ENCODE measurements at places on chromosomes 1 and 21.
A peak's percentile ranks its signal among the peaks of the same experiment; 100 is the strongest.

- no peak for DNase-seq
Observed at GRCh38 chr21:37921091-37921490, 4.8 kb upstream of the KCNJ6 start.

GRCh38 chr1:97488530-97488929 is 432.3 kb downstream of the DPYD start:
- no peak for DNase-seq

DNA sequence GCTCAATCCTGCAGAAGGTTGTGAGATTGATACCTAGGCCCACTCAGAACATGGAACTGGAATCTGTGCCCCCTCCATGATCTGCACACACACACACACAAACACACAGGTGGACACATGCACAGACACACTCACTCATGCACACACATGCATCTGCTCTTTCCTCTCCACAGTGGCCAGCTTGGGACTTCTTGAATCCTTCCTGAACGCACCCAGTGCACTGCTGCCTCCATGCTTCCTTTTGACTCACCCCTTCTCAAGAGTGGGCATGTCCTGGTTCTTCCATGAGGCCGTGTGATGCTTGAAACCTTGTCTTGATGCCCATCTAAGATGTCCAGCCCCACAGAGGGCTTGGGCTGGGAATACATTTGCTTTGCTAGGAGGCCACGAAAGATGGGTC is 25.4 kb upstream of the TENT5C start:
- no peak for DNase-seq

DNA sequence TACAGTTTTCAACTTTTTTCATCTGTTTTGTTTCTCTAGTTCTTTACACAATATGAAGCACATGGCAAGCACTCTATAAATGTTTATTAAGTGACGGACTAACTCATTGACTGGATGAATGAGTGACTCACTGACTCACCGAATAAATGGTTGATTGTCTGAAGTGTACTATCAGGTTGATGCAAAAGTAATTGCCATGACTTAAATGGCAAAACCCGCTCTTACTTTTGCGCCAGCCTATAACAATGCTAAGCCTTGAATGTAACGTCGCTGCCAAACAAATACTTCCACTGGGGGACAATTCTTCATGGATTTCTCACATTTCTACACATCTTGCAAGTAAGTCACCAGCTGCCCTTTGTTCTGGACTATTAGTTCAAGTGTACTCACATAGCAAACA is 109.0 kb upstream of the KCTD3 start:
- DNase-seq, result no peak

DNA sequence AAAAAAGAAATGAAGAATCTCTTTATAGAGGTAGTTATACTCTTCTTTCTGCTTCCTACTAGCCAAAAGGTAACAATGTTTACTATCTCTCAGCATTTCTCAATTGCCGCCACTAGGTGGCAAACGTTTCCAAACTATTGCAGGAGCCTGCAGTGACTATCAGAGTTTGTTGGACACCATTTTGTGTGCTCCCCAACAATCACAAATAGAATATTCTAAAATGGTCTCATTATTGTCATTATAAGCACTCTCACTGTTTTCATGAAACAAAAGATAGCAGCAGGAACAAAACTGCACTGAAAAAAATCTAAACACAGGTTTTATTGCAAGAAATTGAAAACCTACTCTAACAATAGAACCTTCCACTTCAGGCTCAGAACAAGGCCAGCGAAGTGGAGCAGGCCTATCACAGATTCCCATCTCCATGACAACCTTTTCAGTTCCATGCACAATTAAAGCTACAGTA is 83.9 kb upstream of the PLPPR4 start:
- DNase-seq, result peak; percentile 66

- no peak for DNase-seq
Observed at GRCh38 chr1:174812016-174812415, 187.7 kb upstream of the CACYBP start.

- no peak for DNase-seq
Observed at GRCh38 chr1:20328201-20328600, 37.5 kb downstream of the VWA5B1 start.

DNA sequence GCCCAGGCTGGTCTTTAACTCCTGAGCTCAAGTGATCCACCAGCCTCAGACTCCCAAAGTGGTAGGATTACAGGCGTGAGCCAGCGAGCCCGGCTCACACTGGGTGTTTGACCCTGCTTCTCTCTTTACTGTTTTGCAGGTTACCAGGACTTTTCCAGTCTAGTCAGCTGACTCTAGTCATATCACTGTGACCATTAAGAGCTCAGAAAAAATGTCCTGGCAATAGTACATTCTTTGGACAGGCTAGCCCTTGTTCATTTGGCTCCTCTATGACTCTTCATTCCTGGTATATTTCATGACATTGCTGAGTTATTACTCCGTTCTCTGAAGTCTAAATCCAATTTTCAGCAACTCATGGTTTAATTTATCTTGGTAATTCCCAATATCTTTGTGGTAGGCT is 8.0 kb upstream of the CA6 start:
- DNase-seq, result no peak

DNA sequence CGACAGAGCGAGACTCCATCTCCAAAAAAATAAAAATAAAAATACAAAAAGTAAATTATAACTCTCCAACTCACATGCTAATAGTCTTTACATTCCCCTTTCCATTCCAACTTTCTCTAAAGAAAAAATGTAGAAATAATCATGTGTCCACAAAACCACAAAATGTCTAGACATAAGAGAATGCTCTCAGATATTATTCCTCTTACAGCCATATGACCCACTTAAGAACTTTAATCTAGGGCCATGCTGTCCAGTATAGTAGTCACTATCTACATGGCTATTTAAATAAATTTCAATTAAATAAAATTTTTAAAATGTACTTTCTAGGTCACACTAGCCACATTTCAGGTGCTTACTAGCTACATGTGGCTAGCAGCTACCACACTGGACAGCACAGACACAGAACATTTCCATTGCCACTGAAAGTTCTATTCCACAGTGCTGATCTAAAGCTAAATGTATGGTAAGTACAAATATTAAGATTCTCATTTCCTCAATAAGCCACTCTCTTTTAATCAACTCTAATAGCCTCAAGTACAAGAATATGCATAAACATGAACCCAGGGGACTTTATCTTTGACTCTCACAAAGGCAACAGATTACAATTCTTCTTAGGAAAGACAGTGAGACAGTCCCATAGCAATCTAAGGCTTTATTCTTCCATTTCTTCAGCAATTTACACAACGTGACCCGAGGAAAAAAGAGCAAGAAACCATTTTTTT is 138.6 kb downstream of the RERE start:
- no peak for DNase-seq

- no peak for DNase-seq
Observed at GRCh38 chr1:54716299-54717047, 812 bp downstream of the TTC4 start.

DNA sequence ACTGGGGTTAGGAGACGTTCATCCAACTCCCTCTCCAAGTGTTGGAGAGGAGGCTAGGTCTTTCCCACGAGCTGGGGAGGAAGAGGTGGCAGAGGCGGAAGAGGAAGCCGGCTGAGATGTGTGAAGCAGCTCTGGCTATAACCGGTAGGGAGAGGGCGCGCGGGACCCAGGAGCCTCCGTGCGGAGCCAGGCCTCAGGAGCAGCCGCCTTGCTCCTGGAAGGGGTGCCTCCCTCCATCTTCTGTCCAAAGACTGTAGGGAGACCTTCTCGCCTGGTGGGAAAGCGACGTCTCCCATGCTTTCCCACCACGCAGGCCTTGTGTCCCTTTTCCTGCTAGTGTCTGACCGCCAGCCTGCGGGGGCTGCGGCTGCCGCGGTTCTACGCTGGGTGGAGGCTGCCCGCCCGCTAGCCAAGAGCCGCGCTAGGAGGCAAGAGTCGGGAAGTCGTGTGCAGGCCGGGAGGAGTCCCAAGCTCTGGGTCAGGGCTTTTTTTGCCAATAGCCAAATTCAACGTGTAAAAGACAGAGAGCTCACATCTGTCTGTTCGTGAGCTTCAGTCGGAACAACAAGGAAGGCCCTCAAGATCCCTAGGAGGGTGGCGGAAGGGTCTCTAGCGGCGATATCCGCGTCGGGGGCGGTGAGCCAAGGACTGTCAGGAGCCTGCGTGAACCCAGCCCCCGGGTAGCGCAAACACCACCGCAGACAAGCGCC is 8.4 kb upstream of the NBPF11 start:
- no peak for DNase-seq

DNA sequence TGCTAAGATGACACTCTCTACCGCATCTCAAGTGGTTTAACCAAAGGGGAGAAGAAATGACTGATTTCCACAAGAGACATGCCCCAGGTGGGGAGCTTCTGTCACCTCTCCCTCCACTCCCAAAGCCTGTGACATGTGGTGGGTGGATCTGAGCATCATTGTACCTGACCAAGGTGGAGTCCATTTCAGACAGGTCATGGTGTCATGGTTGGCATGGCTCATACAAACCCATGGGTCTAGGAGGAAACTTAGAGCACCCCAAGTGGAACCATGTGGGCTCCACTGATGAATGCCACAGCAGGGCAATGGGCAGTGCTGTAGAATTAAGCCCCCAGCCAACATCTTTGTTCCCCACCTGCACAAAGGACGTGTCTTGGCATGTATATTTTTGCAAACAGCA is 131.5 kb upstream of the EDN2 start:
- no peak for DNase-seq

DNA sequence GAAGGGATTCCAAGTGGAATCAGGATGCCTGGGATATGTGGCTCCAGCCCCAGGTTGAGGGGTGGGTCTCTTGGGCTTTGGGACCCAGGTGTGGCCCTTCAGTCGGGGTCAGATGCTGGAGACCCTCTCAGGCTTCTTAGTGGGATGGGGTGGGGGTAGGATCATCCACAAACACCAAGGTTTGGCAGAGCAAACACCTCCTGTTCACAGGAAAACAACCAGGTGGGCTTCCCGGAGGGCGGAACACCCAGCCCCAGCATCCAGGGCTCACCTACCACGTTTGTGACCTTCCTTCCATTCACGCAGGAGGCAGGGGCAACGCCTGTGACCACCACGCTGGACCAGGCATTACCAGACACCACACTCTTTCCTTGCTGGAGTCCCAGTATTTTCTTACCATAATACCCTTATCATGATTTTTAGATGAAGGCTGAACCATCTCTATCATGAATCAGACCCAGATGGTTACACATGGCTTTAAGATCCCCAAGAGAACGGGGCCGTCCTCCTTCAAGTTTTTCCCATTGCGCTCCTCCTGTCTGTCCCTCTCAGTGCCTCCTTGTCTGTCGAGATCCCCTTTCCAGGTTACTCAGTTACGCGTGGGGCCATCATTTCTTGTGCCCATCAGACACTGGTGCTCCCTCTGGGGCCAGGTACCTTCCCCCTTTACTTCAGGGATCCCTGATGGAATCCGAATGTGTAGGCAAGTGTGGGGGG is 428.2 kb downstream of the NPHP4 start:
- no peak for DNase-seq

GRCh38 chr1:9135073-9135836 is 6.4 kb upstream of the GPR157 start:
- DNase-seq, result peak; percentile 23

GRCh38 chr21:38989745-38990423 is 184.2 kb downstream of the ETS2 start:
- no peak for DNase-seq

GRCh38 chr1:119827010-119827409 is 15.8 kb upstream of the REG4 start:
- DNase-seq, result no peak

DNA sequence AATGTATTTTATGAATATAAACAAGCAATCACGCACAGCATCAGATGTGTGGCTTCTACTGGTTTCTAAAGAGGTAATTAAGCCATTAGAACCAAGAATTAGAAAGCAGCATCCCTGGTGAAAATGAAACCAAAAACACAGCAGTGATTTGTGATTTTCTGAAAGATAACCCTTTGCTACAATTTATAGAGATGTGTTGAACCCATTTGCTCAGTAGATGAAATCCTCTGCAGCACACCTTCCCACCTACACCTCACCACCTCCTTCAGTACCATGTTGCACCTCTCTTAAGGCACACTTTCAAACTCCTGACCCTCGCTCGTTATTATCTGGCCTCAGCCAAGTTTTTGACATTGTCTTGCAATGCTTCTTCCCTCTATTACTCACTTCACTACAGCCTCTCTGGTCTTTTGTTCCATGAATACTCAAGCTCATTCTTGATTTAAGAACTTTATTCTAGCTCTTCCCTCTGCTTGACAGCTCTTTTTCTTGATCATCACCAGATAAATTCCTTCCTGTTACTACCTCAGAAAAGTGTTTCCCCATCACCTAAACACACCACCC is 38.6 kb downstream of the NSL1 start:
- DNase-seq, result no peak

GRCh38 chr1:95094923-95095322 is 22.2 kb upstream of the ALG14 start:
- no peak for DNase-seq

- DNase-seq, result no peak
Observed at GRCh38 chr1:118201524-118201923, 16.5 kb upstream of the SPAG17 start.

GRCh38 chr21:35509001-35509704 is 460.1 kb upstream of the RUNX1 start:
- DNase-seq, result no peak

DNA sequence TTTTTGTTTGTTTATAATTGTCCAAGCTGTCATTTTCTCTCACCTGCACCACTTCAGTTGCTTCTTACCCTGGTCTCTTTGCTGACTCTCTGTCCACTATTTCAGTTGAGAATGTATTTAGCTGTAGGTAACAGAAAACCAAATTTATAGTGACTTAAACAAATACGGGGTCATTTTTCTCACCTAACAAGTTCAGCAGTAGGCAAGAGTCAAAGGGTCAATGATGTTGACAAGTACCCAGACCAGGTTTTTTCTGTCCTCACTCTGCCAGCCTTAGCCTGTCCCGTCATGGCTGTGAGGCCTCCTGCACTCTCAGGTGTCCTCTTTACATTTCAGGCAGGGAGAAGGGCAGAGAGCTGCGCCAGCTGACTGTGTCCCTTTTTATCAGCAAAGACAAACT is 11.8 kb downstream of the RIIAD1 start:
- DNase-seq, result no peak

- no peak for DNase-seq
Observed at GRCh38 chr1:182563095-182563494, 26.0 kb downstream of the RNASEL start.

DNA sequence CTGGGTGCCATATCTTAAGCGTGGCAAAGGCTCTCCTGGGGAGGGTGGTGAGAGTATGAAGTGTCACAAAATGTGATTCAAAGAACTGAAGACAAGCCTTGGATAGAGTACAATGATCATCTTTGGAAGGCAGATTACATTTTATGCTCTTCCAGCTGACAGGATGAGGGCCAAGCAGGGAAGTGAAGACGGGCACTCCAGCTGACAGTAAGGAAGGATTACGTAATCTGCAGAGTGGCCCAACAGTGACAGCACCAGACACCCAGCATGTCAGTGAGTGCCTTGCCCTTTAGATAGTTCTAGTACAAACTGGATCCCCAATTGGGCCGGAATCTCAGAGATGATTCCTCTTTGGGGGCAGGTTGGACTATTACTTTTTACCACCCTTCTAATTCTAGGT is 52.7 kb downstream of the UBE2T start:
- no peak for DNase-seq

- DNase-seq, result no peak
Observed at GRCh38 chr1:219445864-219446263, 167.0 kb downstream of the ZC3H11B start.

GRCh38 chr1:245829194-245829593 is 674.4 kb downstream of the KIF26B start:
- no peak for DNase-seq
